ENCODE measurements at places on chromosomes 4 and X.

GRCh38 chrX:139844884-139845283 is 88.0 kb downstream of the ATP11C start:
- DNase-seq, result no peak

GRCh38 chr4:144645102-144645630 is 790 bp upstream of the HHIP start:
- no peak for DNase-seq

DNA sequence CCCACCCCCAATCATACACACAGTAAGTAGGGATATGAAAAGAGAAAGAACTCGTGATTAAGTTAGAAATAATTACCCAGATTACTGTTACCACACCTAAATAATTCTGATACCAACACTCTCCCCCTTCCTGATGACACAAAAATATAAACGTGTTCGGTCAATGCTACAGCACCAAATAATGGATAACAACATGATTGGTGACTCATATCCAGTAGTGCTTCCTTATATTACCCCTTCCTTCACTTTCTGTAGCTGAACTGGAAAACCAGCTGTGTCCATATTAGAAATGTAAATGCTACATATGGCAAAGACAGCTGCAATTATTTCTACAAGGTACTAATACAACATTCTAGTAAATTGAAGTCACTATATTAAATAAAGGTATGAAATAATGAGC is 20.8 kb downstream of the EIF4E start:
- DNase-seq, result no peak

DNA sequence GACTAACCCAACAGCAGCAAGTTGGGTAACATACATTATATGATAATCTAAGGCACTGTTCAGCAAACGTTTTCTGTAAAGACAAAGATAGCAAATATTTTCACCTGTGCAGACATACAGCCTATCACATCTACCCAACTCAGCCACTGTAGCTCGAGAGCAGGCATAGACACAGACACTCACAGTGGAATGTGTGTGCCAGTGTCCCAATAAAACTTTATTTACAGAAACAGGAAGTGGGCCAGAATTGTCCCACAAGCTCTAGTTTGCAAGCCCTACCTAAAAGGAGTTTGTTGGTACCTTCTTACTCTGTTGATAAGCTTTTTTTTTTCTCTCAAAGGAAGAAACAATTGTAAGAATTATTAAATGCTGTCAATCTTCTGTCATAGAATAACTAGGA is 11.9 kb upstream of the FAM9A start:
- DNase-seq, result no peak

Measured in suppressor macrophage treated with lipopolysaccharide for 4 hours (primary cell).